Stomach (tissue), 19 donors: ENCODE measurements at places on chromosomes 12 and 14. TPM values are rescaled to one million over a fixed set of nuclear protein-coding genes. Genes with fewer than 3 reads are reported as not detected.
A peak's percentile ranks its signal among the peaks of the same experiment; 100 is the strongest.

The RBP5 gene
- not detected for total RNA-seq

The KRT80 gene
- not detected for total RNA-seq

The MANSC4 gene
- total RNA-seq: not detected

The HOXC9 gene
- not detected for total RNA-seq

The PHLDA1 gene
- total RNA-seq: 12.5 TPM

The PLA2G1B gene
- total RNA-seq: not detected

The SUOX gene
- 20.6 TPM for total RNA-seq

The DENND5B gene
- total RNA-seq: 5.8 TPM

The HOXC10 gene
- total RNA-seq: not detected

DNA sequence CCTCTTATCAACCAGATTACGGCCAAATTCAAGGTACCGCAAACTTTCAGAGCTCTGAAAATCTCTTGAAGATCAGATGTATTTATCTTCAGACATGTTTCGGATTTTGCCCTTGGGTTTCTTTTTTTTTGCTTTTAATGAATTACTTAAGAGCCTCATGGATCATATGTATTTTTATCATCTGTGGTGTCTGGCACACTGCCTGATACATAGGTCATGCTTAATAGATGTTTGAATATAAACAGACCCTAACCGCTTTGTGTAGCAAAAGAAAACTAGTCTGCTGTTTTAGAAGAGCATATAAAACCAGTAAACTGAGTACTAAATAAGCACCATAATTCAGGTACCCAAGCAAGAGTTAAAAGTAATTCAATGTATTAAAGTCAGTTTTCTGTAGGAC is 20.1 kb upstream of the TBK1 start:
- no peak overlapping the region for H3K27ac ChIP-seq
- peaks cover 100% of the 10 kb centered on the region for H3K36me3 ChIP-seq
- H3K4me3 ChIP-seq: no peak overlapping the region
- peaks cover 16% of the 10 kb centered on the region for H3K4me1 ChIP-seq
- no peaks in the 10 kb centered on the region for H3K27me3 ChIP-seq

GRCh38 chr14:101914083-101914482 is 50.3 kb upstream of the DYNC1H1 start:
- peaks cover 83% of the 10 kb centered on the region for H3K36me3 ChIP-seq
- no peak overlapping the region for H3K27ac ChIP-seq
- no peak for DNase-seq
- H3K27me3 ChIP-seq: no peaks in the 10 kb centered on the region

- no peaks in the 10 kb centered on the region for H3K27me3 ChIP-seq
- peak; percentile 83 for DNase-seq
- peak overlapping the region; percentile 98 for H3K27ac ChIP-seq
- peaks cover 10% of the 10 kb centered on the region for H3K36me3 ChIP-seq
Observed at GRCh38 chr14:34628681-34629135, 1.2 kb downstream of the SNX6 start.

GRCh38 chr14:99627100-99627499 is 17.8 kb upstream of the HHIPL1 start:
- peaks cover 6% of the 10 kb centered on the region for H3K27me3 ChIP-seq
- H3K36me3 ChIP-seq: no peaks in the 10 kb centered on the region
- H3K27ac ChIP-seq: no peak overlapping the region

GRCh38 chr12:15863984-15864383 is 18.2 kb upstream of the STRAP start:
- H3K4me1 ChIP-seq: no peaks in the 10 kb centered on the region
- H3K27ac ChIP-seq: no peak overlapping the region
- H3K36me3 ChIP-seq: no peaks in the 10 kb centered on the region

GRCh38 chr12:89383235-89384049 is 31.1 kb upstream of the DUSP6 start:
- peak overlapping the region; percentile 79 for H3K27ac ChIP-seq
- H3K36me3 ChIP-seq: no peaks in the 10 kb centered on the region
- peaks cover 43% of the 10 kb centered on the region for H3K4me1 ChIP-seq
- no peak for DNase-seq

GRCh38 chr14:66638689-66639088 is 130.7 kb downstream of the GPHN start:
- no peak overlapping the region for H3K27ac ChIP-seq
- no peak overlapping the region for H3K4me3 ChIP-seq
- H3K4me1 ChIP-seq: peaks cover 18% of the 10 kb centered on the region
- no peaks in the 10 kb centered on the region for H3K27me3 ChIP-seq
- H3K36me3 ChIP-seq: no peaks in the 10 kb centered on the region
- no peak for DNase-seq

GRCh38 chr12:101713059-101713682 is 15.7 kb downstream of the CHPT1 start:
- peaks cover 11% of the 10 kb centered on the region for H3K4me1 ChIP-seq
- no peaks in the 10 kb centered on the region for H3K27me3 ChIP-seq

- no peak for DNase-seq
- peak overlapping the region; percentile 12 for H3K27ac ChIP-seq
- H3K36me3 ChIP-seq: peaks cover 28% of the 10 kb centered on the region
- no peaks in the 10 kb centered on the region for H3K27me3 ChIP-seq
- H3K4me1 ChIP-seq: peaks cover 36% of the 10 kb centered on the region
Observed at GRCh38 chr12:53208435-53208834, 1.4 kb upstream of the ITGB7 start.

DNA sequence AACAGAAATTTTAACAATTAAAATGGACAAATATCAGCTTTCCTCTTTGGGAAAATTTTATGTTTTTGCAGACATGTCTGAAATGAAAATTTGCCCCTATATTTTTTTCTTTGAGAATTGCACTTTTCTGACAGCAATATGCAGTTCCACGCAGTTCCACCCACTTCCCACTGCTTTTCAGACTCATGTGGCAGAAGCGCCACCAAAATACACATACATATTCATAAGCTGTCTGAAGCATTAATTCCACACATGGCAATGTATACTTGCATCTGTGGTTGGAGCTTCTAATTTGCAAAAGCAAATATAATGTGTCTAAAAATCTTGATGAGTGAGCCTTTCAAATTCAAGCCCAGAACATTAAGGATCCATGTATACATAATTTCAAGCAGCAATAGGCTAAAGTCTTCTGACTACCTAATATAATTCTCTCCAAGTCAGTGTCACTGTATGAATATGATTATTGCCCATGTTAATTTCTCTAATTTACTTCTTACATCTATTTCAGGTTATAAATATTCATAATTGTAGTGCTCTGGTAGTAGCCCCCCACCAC is 129.5 kb downstream of the PRKD1 start:
- H3K4me1 ChIP-seq: peaks cover 9% of the 10 kb centered on the region
- H3K27ac ChIP-seq: no peak overlapping the region

- no peaks in the 10 kb centered on the region for H3K36me3 ChIP-seq
- peaks cover 46% of the 10 kb centered on the region for H3K4me1 ChIP-seq
- H3K27me3 ChIP-seq: peaks cover 79% of the 10 kb centered on the region
- DNase-seq: peak; percentile 83
Observed at GRCh38 chr12:116880817-116881324, 370 bp downstream of the HRK start.

- H3K27ac ChIP-seq: no peak overlapping the region
- no peak for DNase-seq
- H3K36me3 ChIP-seq: no peaks in the 10 kb centered on the region
- peaks cover 3% of the 10 kb centered on the region for H3K4me1 ChIP-seq
Observed at GRCh38 chr12:67599691-67600090, 48.9 kb upstream of the DYRK2 start.

DNA sequence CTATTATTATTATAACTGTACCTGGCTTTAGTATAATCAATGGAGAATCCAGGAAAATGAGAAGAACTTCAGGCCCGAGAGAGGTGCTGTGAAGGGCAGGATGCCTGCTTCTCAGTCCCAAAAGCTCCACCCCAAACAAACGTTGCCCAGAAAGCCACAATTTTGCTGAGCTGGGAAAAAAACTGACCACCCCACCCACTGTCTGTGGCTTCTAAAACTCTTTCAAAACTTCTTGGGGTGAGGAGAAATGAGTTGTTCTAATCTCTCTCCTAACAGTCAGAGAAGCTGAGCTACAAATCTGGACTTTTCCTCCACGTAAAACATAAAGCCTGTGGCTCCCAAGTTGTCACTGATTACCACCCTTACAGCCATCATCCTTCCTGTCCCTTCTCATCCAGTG is 13.4 kb downstream of the VDR start:
- no peak for DNase-seq
- no peaks in the 10 kb centered on the region for H3K27me3 ChIP-seq
- no peaks in the 10 kb centered on the region for H3K36me3 ChIP-seq
- H3K27ac ChIP-seq: no peak overlapping the region
- no peak overlapping the region for H3K4me3 ChIP-seq

DNA sequence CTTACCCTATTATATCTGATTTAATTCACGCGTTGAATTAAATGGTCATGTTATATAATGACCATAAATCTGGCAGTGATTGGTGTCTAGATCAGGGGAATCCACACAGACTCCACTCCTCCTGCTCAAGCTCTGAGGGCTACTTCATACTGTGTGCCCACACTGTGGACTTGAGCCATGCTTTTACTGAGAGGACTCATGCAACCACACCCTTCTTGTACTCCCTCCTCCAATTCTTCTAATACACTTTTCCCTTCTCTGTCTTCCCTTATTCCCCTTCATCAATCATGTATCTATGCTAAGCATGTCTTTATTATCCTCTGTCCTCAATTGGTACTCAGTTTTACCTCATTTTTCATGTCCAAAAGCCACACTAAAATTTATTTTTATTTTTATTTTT is 37.7 kb upstream of the LRFN5 start:
- DNase-seq: no peak
- H3K36me3 ChIP-seq: no peaks in the 10 kb centered on the region
- H3K27ac ChIP-seq: no peak overlapping the region
- H3K4me1 ChIP-seq: no peaks in the 10 kb centered on the region
- H3K4me3 ChIP-seq: no peak overlapping the region
- no peaks in the 10 kb centered on the region for H3K27me3 ChIP-seq

DNA sequence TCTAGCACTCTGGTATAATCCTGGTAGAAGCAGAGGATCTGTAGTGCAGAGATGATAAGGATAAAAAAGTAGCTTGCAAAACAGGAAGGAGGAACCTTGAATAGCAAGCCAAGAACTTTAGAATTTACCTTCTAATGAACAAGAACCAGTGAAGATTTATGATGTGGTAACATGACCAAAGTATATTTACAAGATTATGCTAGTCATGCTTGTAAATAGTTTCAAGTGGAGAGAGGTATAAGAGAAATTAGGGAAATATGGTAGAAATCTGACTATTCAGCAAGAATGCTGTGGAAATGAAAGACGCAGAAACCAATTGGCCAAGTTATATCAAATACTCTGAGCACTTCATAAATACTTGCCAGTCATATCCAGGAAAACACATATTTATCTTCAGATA is 47.8 kb downstream of the ERGIC2 start:
- no peak for DNase-seq
- H3K27me3 ChIP-seq: no peaks in the 10 kb centered on the region
- no peak overlapping the region for H3K27ac ChIP-seq
- no peaks in the 10 kb centered on the region for H3K4me1 ChIP-seq

DNA sequence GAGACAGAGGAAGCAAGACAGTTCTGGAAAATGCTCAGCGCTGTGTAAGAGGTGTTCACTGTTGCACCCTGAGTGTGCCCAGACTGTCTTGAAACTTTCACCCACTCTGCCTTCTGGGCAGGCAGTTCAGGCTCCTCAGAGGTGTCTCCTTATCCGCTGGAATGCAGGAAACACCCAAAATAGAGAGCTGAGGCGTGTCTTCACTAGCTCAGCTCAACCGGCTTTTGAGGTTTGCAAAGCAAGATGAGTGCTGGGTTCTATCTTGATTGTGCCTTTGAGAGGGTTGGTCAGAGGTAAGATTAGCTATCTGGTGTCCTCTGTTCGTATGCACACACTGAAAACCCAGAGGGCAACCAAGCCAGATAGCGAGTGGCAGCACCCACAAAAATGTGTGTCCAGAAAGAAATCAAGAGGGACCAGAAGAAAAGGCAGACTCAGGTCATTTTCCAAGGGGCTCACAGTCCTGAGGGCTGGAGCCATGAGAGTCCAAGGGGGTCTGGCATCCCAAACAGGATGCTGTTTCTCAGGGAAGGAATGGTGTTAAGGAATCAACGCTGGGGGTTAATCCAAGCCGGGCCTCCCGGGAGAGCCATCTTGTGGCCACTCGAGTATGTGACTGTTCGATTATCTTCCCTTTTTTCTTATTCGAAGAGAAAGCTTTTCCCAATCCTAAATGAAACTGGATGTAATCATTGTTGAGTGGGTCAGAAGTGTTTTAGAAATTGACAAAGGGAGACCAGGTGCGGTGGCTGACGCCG is 47.1 kb downstream of the TBX3 start:
- no peak overlapping the region for H3K4me3 ChIP-seq
- H3K27ac ChIP-seq: no peak overlapping the region
- no peaks in the 10 kb centered on the region for H3K27me3 ChIP-seq
- no peak for DNase-seq
- H3K36me3 ChIP-seq: no peaks in the 10 kb centered on the region
- no peaks in the 10 kb centered on the region for H3K4me1 ChIP-seq

DNA sequence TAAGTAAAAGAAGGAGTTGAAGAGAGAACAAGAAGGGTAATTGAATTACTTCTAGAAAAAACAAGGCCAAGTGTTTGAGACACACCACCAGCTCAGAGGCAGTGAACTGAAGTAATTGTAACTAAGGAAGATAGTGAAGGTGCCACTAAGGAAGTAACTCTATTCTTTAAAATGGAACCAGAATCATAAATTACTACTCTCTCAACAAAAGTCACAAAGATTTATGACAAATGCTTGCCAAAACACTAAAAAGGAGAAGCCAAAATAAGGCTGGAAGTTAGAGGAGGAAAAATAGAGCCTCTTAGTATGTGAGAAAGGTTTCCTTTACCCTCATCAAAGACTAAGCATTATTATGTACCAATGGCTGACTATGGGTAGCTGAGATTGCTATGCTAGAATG is 208.5 kb downstream of the MDGA2 start:
- no peak overlapping the region for H3K4me3 ChIP-seq
- no peaks in the 10 kb centered on the region for H3K36me3 ChIP-seq
- no peaks in the 10 kb centered on the region for H3K27me3 ChIP-seq
